Right cardiac atrium (tissue), 5 donors: ENCODE measurements at places on chromosomes 2 and 18. TPM values are rescaled to one million over a fixed set of nuclear protein-coding genes. Genes with fewer than 3 reads are reported as not detected.

DNA sequence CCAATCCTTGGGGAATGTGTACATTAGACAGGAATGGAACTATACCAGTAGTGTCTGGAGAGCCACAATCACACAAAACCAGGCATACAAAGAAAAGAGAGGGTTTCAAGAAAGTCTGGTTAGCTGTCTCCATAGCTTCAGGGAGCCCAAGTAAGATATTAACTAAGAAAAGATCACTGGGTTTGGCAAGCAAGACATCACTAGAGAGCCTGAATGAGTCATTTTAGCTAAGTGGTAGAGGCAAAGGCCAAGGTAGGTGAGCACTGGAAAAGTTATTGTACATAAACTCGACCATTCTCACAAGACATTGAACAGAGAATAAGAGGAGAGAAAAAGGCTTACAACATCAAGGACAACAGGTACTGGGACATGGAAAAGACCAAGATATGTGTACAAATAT lies 143.8 kb upstream of the ARL4C start:
- DNase-seq = no peak

PRSS56 gene
- not detected for total RNA-seq

GRCh38 chr2:218187296-218188015 lies 20.7 kb upstream of the CXCR1 start:
- DNase-seq = no peak

DNA sequence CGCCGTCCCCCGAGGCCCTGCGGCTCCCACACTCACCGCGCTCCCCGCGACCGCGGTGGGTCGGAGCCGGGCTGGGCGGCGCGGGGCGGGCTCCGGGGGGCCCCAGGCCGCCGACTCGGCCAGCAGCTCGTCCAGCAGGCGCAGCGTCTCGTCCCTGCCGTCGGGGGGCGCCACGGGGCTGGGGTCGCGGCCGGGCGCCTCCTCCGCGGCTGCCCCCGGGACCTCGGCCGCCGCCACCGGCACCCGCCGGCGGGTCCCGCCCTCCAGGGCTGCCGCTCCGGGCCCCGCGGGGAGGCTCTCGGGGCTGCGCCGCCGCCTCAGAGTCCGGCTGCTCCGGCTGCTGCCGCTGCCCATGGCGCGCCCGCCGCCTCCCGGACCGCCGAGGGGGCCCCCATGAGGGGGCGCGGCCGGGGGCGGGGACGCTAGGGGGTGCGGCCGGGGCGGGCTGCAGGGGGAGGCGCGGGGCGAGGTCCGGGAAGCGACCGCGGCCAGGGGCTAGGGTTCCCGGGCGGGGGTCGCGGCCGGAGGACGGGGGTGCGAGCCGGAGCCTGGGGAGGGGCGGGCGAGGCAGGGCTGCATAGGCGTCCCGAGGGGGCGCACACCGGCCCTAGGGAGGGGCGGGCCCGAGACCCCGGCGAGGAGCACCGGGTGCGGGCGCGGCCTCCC lies at the start of gene CYS1:
Gene CYS1 (minus strand): TSS at position 542 of the 666 bp plus-strand sequence. CDS start 188 bp downstream, at position 354.
- DNase-seq = peak; percentile 74

GRCh38 chr2:174888646-174889271 lies 116.4 kb downstream of the CHN1 start:
- DNase-seq = no peak

SERPINB3 gene
- total RNA-seq = not detected

DNA sequence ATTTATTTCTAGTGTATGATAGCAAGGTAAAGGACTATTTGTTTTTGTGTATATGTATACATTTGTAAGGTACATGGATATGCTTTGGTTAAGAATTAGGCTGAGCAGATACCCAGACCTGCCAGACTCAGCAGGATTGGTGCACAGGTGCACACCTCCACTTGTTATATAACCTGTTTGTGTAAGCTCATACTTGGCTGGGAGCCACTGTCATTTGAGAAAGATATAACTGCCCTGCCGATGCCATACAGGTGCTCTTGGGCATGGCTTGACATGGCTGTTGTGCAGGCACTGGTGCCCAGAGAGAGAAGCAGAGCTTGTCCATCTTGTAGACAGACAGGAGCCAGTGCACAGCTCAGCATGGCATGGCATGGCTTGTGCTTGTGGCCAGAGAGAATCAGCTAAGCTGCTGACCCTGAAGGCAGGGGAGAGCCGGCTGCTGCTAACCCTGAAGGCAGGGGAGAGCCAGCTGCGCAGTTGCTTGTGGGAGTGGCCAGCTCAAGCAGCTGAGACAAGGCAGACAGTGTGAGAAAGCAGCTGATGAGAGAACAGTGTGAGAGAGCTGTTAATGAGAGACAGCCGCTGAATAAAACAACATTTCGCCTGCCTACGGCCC lies 136.5 kb downstream of the RNF144A start:
- DNase-seq = no peak
